CD4-positive, alpha-beta T cell treated with Interleukin-12 subunit alpha and Interleukin-12 subunit beta, for 1 hour (primary cell): ENCODE measurements at places on chromosomes 3 and 15.

GRCh38 chr3:45599424-45599886 is 4.9 kb downstream of the LIMD1 start:
- DNase-seq, result no peak

- peak; percentile 2 for DNase-seq
Measured at GRCh38 chr15:79283252-79284048, 928 bp downstream of the ANKRD34C start.

GRCh38 chr3:151949706-151950105 is 76.3 kb downstream of the SUCNR1 start:
- no peak for DNase-seq

DNA sequence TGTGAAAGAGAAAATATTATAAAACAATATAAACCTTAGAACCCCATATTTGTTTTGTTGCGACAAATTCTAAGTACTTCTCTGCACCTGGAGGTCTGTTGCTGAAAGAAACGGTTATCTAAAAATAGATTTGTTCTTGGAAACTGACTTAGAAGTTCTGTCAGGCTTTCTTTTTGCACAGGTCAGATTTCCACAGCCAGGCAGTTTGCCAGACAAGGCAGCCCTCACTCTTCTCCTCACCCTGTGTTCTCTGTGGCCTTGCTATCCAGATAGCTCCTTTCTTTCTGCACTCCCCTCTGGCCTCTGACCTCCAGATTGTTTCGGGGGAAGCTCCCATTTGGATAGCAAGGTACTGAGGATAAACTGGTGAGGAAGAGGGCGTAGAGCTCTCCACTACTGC is 413.3 kb upstream of the ONECUT1 start:
- DNase-seq, result no peak

DNA sequence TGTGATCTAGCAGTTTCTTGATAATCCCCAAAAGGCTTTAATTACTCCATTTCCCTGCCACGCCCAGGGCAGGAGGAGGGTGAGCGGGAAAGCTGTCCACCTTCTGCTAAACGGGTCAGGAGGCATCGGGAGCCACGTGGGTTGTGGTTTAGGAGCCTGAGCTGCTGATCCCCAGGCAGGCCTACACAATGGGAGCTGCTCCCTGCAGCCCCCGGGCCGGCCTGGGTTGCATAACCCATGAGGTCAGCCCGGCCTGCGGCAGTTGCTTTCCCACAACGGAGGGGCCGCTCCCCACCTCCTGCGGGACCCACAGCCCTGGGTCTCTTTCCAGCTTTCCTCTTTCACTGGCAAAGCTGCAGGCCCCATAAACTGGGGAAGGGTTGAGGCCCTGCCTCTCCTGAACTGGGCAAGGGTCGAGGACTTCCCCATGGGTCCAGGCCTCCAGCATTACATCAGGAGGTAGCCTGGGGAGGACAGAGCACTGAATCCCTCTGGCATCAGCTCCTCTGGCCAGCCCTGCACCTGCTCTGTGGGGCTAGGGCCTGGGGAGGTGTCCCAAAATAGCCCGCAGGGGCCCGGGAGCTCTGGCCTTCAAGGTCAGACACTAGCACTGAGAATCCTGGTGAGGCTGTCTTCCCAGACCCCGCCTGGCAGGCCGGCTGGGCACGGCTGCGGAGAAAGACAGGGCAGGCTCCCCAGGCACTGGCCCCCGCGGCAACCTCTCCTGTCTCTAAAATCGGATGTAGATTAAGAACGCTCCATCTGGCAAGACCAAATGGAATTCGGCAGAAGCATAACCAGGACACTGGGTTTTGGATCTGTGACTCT is 47.3 kb downstream of the ZDHHC19 start:
- DNase-seq, result no peak

- no peak for DNase-seq
Measured at GRCh38 chr15:83561661-83562060, 92.3 kb upstream of the ADAMTSL3 start.

GRCh38 chr3:167691366-167691765 is 37.6 kb upstream of the WDR49 start:
- DNase-seq, result peak; percentile 45

DNA sequence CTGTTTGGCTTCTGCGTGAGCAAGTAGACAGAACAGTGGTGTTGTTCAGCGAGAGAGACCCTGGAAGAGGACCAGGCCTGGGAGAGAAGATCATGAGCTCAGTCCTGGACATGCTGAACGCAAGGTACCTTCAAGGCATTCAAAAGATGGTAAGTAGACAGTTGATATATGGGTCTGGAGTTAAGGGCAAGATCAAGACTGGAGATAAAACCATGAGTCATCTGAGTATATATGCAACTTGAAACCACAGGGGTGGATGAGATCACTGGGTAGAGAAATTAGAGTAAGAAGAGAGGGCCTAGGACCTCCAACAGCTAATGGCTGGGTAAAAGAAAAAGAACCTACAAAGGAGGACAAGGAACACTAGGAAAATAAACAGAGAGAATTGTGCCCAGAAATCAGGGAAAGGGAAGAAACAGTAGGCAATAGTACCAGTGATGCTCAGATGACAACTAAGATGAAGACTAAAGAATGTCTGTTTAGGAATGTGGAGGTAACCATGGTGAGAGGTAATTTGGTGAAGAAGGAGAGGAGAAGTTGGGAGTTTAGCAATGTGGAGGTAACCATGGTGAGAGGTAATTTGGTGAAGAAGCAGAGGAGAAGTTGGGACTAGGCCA is 343.2 kb upstream of the ADAMTS9 start:
- no peak for DNase-seq

GRCh38 chr15:66952756-66953522 is 112.5 kb upstream of the SMAD3 start:
- DNase-seq, result no peak

- DNase-seq, result peak; percentile 53
Measured at GRCh38 chr3:71728632-71729342, 3.6 kb upstream of the EIF4E3 start.

DNA sequence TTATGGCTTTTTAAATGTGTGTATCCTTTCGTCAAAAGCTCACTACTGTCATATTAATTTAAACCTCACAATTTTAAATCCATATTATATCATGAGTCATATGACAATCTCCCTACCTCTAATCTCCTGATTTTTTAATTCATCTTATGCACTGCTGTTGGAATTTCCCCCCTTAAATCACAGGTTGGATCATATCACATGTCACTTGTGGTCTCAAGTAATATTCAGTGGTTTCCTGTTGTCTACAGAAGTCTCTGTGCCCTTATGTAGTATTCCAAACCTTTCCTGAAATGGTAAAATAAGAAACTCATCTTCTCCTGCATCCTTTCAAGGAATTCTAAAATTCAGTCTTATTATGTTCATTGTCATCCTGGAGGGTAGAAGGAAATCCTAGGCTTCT is 116.0 kb upstream of the CBLB start:
- DNase-seq, result peak; percentile 28

DNA sequence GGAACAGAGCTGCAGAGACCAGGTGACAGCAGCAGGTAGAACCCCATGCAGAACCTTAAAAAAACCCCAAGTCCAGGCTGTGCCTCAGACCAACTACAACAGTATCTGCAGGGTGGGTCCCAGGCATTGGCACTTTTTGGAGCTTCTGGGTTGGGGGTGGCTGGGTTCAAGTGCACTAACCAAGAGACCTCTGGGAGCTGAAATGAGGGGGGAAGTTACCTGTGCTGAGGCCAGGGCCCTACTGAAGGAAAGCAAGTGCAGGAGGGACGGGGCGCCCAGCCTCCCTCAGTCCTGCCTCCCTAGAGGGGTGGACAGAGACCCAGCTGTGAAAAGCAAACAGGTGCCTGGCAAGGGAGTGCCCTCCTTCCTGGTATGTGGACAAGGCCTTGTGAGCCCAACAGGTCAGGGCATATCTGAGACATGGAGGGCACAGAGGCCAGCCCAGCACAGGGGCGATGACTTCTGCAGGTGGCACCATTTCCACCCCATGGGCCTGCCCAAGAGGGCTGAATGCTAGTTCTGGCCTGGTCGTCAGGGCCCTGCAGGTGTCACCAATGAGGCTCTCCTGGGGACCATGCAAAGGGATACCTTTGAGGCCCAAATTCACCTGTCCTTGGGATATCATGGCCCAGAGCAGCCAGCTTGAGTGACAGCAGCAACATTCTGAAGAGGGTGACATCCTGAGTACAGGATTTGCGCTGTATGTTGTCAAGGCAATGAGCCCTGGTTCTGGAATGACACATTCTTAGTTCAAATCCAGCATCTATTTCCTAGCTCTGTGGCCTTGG is 18.7 kb downstream of the CTSH start:
- DNase-seq, result no peak

DNA sequence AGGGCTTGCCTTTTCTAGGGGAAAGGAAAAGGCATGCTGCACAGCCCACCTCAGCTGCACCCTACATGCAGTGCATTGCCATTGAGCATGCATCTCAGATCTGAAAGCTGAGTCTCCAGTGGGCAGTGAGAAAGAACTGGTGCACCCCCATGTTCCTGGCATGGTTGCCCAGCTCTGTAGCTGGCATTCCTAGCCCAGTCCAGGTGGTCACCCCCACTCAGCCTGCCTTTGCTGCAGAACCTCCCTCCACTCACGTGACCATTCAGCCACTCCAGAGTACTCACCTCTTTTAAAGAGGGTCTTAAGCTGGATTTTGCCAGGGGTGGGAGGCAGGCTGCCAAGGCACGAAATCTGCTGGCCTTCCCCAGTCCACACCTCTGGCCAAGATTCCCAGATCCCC is 208.6 kb upstream of the TOPAZ1 start:
- DNase-seq, result no peak

- DNase-seq, result peak; percentile 26
Measured at GRCh38 chr3:36944012-36944640, 728 bp downstream of the TRANK1 start.

GRCh38 chr15:73325191-73325861 is 43.4 kb downstream of the HCN4 start:
- DNase-seq, result peak; percentile 9

DNA sequence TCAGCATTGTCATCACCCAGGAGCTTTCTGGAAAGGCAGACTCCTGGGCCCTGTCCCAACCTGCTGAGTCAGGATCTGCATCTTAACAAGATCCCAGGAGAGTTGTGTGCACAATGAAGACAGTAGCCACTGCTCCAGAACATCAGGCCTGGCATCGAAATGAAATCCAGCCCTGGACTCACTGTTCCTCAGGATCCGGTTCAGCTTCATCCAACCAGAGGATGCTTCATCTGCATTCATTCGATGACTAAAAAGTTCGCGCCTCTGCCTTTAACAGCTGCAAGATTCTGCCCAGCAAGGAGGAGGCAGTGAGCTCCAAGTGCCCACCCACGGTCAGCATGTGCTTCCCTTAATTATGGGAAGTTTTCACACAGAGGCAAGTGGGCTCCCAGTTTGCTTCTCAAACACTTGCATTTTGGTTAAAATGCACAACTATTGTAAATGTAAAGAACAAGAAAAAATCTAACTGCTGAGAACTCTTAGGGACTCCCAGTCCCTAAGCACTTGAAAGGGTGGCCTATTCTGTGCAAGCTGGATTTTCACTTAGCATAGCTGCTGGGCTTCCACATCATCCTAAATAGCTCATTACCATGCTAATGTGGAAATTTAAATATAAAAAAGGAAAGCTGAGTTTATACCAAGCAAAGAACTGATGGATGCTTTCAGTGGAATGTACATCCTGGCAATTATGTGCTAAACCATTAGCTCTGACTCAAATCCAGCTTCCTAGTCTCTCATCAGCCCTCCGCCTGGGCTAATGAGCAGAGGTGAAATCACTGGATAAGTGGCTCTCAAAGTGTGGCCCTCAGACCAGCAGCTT is 25.5 kb upstream of the ESYT3 start:
- no peak for DNase-seq

DNA sequence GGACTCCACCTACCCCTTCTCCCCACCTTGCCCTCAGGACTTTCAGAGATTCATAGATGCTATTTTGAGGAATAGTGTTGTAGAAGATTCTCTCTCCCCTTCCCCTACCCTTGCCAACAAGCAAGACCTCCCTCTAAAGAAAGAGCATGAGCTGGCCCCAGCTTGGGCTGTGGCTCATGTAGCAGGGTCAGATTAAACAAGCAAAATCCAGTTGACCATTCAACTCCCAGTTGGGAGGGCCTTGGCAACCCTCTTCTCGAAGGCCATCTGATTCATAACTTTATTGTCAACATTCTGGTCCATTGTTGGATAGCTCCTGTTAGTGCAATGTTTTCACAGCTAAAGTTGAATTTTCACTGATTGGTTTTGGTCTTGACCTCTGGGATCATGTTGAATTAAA is 41.1 kb downstream of the TNFAIP8L3 start:
- DNase-seq, result no peak

- peak; percentile 52 for DNase-seq
Measured at GRCh38 chr3:43194490-43195114, 88.7 kb upstream of the POMGNT2 start.

DNA sequence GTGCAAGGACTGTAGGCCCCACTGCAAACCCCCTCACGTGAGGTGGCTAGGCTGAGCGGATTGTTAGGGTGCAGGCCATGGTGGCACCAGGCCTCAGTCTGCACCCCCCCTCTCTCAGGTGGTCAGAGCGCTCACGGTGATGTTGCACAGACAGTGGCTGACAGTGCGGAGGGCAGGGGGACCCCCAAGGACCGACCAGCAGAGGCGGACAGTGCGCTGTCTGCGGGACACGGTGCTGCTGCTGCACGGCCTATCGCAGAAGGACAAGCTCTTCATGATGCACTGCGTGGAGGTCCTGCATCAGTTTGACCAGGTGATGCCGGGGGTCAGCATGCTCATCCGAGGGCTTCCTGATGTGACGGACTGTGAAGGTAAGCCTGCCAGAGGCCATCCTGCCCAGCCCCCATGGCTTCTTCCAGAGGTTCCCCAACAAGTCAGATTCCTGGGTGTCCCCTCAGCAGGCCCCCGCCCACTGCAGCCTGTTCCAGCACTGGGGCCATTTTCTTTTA is 18.2 kb downstream of the ATRIP start:
- no peak for DNase-seq

DNA sequence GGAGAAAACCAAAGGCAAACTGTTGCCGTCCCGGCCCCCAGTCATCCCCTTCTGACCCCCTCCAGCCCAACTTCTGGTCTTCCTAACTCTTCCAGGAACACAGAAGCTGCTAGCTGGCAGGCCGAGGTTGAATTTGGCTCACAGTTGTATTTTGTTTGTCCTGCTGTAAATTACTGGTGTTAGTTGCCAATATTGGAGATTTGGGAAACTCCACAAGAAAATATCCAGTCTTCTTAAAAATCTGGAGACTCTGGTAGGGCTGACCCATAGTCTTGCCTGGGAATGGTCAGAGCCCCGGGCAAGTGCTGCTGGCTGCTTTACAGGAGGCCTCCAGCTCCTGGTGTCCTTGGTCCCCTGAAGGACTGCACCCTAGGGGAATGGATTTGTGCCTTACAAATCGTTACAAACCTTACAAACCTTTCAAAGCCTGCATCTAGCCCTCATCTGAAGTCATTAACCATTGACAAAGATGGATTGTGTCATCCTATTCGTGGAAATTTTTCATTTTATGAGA is 112.0 kb upstream of the MCTP2 start:
- no peak for DNase-seq

DNA sequence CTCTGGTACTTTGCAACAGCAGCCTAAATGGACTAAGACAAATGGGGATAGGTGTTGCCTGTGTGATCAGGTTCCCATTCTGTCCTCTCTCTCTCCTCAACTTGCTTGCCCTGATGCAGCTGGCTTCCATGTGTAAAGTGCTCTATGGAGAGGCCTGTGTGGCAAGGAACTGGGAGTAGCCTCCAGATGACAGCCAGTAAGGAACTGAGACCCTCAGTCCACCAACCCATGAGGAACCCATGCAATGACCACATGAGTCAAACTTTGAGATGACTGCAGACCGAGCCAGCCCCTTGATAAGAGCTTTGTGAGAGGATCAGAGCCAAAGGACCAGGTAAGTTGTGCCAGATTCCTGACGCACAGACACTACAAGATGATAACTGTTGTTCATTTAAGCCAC is 74.6 kb upstream of the ADPGK start:
- no peak for DNase-seq
